ENCODE measurements at places on chromosomes 12 and 14.

- DNase-seq: no peak
Observed at GRCh38 chr14:101480022-101480746, 81.1 kb upstream of the DIO3 start.

DNA sequence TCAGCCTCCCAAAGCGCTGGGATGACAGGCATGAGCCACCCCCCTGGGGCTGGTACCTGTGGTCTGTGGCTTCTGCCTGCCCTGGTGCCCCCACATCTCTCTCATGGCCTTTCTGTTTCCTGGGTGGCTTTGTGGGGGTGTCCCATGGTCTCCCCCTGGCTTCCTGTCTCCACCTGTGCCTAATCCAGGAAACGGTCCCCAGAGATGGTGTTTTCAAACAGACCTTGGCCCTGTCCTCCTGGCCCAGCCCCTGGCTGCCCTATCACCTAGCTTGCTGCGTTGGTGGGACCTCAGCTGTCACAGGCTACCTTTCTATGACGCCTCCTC is 18.1 kb downstream of the MEG3 start:
- no peak for DNase-seq

DNA sequence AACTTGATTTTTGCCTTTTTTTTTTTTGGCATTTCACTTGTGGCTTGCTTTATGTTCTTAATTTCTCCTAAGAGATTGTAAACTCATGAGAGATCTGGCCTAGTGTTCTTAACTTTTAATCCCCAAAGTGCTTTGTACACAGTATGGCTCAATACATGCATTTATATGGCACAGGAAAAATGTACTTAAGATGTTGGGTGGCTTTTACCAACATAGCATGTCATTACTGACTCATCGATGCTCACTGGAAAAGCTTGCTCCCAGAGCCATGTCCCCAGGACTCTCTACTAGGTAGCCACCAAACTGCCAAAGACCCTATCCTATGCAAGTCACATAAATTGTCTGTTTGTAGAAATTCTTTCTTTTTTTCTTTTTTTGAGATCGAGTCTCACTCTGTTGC is 13.1 kb upstream of the SMCO3 start:
- no peak for DNase-seq

GRCh38 chr12:105814283-105814682 is 324.5 kb downstream of the NUAK1 start:
- no peak for DNase-seq

DNA sequence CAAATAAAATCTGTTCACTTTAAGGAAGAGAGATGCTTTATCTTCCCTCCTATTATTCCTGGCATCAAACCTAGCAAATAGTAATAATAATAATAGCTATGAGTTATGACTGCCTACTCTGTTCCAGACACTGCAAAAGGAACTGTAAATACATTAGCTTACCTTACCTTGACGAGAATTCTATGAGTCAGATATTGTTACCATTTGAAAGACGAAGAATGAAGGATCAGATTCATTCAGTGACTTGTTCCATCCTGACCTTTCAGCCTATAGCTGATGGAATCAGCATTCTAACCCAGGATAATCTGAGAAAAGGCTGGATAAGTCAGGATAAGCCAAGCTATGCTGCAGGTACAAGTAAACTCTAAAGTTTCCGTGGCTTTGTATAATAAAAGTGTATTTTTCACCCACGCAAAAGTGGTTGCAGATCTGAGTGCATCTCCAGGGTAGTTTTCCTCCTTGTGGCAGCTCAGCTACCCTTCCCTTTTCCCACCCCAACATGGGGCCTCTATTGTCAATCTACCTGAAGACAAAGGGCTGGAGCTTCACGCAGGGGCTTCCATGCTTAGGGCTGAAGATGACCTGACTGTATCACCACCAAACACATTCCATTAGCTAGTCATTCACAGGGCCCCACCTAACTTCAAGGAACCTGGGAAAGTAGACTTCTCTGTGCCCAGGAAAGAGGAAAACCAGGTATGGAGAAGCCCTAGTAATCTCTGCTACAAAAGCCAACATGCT is 57.2 kb upstream of the CCND2 start:
- DNase-seq: no peak

- DNase-seq: no peak
Observed at GRCh38 chr12:3371018-3371417, 120.0 kb upstream of the PRMT8 start.

DNA sequence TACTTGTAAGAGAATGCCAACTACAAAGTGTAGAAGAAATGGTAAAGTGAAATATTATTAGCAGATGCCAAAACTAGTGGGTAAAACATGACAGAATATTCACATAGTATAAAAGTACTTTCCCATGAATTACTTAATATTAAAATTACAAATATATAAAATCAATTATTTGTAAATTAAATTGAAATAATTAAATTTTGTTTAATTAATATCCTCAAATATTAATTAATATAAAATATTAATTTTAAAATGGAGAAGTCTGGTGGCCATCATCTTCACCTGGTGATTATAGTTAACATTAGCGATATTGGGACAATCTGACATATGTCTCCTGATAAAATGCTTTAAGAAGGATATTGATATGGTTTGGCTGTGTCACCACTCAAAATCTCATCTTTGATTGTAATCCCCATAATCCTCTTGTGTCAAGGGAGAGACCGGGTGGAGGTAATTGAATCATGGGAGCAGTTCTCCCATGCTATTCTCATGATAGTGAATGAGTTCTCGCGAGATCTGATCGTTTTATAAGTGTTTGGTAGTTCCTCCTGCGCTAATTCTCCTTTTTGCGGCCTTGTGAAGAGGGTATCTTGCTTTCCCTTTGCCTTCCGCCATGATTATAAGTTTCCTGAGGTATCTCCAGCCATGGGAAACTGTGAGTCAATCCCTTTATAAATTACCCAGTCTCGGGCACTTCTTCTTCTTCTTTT is 55.0 kb upstream of the SGPP1 start:
- no peak for DNase-seq

DNA sequence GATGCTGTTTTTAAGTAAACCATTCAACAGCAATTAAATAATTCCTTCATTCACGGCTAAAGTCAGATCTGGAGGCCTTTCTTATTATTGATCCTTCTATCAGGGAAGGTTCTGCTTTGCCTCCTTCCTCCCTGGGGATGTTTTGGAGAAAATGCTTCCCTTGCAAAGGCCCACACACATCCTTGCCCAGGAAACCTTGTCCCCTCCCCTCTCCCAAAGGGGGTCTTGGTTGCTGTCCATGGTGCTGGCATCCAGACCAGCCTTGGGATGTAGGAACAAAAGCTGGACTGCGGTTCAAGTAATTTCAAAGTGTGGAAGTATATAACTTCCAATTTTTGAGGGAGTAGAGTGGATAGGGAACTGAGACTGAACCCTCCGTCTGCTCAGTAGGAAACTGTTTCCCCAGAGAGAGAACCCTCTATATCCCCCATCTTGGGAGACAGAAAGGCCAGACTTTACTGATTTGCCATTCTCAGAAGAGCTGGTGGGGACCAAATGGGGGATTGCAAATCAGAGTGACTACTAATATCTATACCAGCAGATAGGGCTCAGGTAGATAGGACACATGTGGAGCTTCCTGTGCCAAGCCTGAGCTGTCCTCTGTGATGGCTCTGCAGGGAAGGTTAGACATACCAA is 5.6 kb downstream of the MARCHF9 start:
- no peak for DNase-seq

- DNase-seq: no peak
Observed at GRCh38 chr12:851343-851742, 98.2 kb downstream of the RAD52 start.

- DNase-seq: no peak
Observed at GRCh38 chr12:583251-583869, 79.9 kb downstream of the NINJ2 start.

- no peak for DNase-seq
Observed at GRCh38 chr14:61064856-61065255, 83.8 kb downstream of the SLC38A6 start.

GRCh38 chr12:98490501-98491453 is 24.6 kb upstream of the TMPO start:
- peak; percentile 77 for DNase-seq
